ENCODE measurements at places on chromosomes 12 and 14. TPM values are rescaled to one million over a fixed set of nuclear protein-coding genes. Genes with fewer than 3 reads are reported as not detected.

The USP44 gene
- 8.2 TPM for total RNA-seq

The FOXN4 gene
- not detected for total RNA-seq

The MUCL1 gene
- 4,156 TPM for total RNA-seq

The NANOG gene
- total RNA-seq = not detected

- DNase-seq = no peak
These were observed 23.6 kb upstream of the NPFF start for GRCh38 chr12:53530920-53531319.

DNA sequence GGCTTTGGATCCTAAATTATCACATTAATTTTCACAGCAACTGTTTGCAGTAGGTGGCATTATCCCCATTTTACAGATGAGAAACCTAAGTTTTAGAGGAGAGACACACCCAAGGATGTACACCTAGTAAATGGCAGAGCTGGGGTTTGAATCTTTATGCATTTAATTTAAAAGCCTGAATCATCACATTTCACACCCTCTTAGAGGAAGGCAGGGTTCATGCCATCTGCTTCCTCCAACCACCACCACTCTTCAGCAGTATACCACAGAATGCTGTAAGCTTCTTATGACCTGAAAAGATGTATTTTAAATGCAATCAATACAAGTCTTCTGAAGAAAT is 90.3 kb downstream of the CRADD start:
- no peak for DNase-seq

- no peak for DNase-seq
These were observed 6.7 kb upstream of the SLC25A29 start for GRCh38 chr14:100312877-100313400.

GRCh38 chr14:31283578-31284252 is 76.1 kb upstream of the HECTD1 start:
- DNase-seq = no peak
